Heart left ventricle (tissue), 16 donors: ENCODE measurements at places on chromosomes 6 and 20. TPM values are rescaled to one million over a fixed set of nuclear protein-coding genes. Genes with fewer than 3 reads are reported as not detected.

Gene TAAR1
- total RNA-seq: not detected

Gene MLN
- total RNA-seq: not detected

Gene TRIM10
- not detected for total RNA-seq

Gene SYCP2L
- 0.50 TPM for total RNA-seq

Gene HAO1
- not detected for total RNA-seq

DNA sequence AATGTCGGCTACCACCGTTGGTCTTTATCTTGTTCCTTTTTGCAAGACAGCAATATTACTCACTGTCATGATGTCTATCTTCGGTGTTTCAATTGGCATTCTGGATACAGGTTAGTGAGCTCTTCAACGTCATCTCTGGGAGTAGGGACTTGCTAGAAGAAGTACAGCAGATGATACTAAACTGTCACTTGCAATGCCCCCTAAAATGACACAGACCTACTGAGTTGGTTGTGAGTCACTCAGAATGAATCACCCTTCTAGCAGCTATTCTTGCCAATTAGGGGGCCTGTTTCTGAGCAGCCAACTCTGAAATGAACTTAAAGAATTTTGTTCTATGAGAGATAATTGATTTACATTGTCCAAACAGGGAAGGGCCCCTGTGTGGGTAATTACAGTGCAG lies 176.5 kb downstream of the SLC16A10 start:
- no peak for DNase-seq

GRCh38 chr6:125469915-125470314 lies 168.1 kb upstream of the HDDC2 start:
- no peak for DNase-seq

DNA sequence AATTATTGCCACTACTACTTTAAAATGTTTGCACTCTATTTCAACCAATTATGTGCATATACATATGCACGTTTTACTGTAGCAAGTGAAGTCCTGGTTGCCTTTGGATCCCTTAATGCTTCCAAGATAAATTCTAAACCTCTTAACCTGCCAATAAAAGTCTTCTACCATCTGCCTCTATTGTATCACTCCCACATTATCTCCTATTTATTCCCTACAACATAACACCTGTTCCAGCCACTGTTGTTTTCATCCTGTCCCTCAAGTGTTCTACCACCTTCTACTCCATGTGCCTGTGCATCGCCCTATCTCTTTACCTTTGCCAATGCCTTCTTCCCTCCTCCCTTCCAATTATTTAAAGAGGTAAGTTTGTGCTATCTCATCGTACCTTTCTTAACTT lies 499.0 kb upstream of the RNF217 start:
- no peak for DNase-seq
